A549 treated with GW870086 at 1 μM for 4 hours (cell line): ENCODE measurements at places on chromosomes 4 and X. TPM values are rescaled to one million over a fixed set of nuclear protein-coding genes. Genes with fewer than 3 reads are reported as not detected.

The SPOCK3 gene
- 0.29 to 0.71 TPM (median 0.33 TPM) in 5 replicates for total RNA-seq

The HPRT1 gene
- total RNA-seq = 95.6 to 116 TPM (median 109 TPM) in 5 replicates

The TEX11 gene
- total RNA-seq = not detected in 5 replicates

The CA5B gene
- 1.8 to 3.8 TPM (median 3.0 TPM) in 5 replicates for total RNA-seq

The FDCSP gene
- not detected in 5 replicates for total RNA-seq

The MXD4 gene
- total RNA-seq = 13.3 to 19.9 TPM (median 17.2 TPM) in 5 replicates

The CWH43 gene
- not detected in 5 replicates for total RNA-seq

The ELK1 gene
- total RNA-seq = 30.7 to 38.7 TPM (median 35.8 TPM) in 5 replicates

The SRPX2 gene
- 2.5 to 4.1 TPM (median 2.6 TPM) in 5 replicates for total RNA-seq

The HSD17B13 gene
- total RNA-seq = 0.06 to 0.10 TPM (median 0.07 TPM) in 3 of 5 replicates, not detected in the others
